ENCODE measurements at places on chromosomes 2 and 18. TPM values are rescaled to one million over a fixed set of nuclear protein-coding genes. Genes with fewer than 3 reads are reported as not detected.

Gene DPP4
- 42.0 TPM for total RNA-seq

Gene CFC1
- total RNA-seq, result not detected

Gene INPP4A
- total RNA-seq, result 46.6 TPM

Gene DSG4
- total RNA-seq, result not detected

Gene FNDC4
- total RNA-seq, result not detected

Gene AQP12A
- not detected for total RNA-seq

Gene SERPINB10
- total RNA-seq, result not detected

Gene SCLY
- total RNA-seq, result 75.2 TPM

Gene ANKRD23
- total RNA-seq, result 6.8 TPM

Gene IL36G
- not detected for total RNA-seq

Gene CXCR1
- total RNA-seq, result not detected

Gene STPG4
- total RNA-seq, result not detected

Gene LBX2
- 0.39 TPM for total RNA-seq

Gene ERBB4
- total RNA-seq, result not detected

Gene DSG3
- total RNA-seq, result not detected

Gene IAH1
- 65.8 TPM for total RNA-seq

Gene TCF23
- 0.07 TPM for total RNA-seq

Gene SKOR2
- not detected for total RNA-seq

Gene FAM228B
- total RNA-seq, result 5.8 TPM

Gene ACTR3
- total RNA-seq, result 570 TPM

Gene CABYR
- total RNA-seq, result 2.6 TPM

Gene RAB6C
- total RNA-seq, result not detected

Gene CCDC141
- 10.6 TPM for total RNA-seq

Gene ZNF519
- 28.5 TPM for total RNA-seq

Gene CHRND
- not detected for total RNA-seq

Gene HOXD1
- not detected for total RNA-seq

Gene COLEC12
- total RNA-seq, result not detected

Data from activated naive CD4-positive, alpha-beta T cell treated with anti-CD3 and anti-CD28 coated beads, Interleukin-2, amount 50 U/mL, for 72 hours (primary cell).